ENCODE measurements at places on chromosomes 7 and 10.
A peak's percentile ranks its signal among the peaks of the same experiment; 100 is the strongest.

DNA sequence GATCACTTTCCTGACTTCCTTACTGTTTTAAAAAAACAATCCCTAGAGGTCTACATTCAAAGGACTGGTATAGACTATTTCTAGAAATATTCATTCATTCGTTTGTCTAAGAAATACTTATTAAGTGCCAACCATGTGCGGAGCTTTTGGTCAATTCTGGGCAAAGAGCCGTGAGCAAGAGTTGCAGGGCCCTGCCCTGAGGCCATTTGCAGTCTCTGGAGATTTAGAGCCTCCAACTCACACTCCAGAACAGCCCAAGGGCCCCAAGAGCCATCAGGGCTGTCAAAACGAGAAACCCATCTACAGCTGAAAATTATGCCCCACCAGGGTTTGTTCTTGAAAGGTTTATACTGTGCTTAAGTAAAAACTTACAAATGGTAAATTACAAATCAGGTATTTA is 16.2 kb downstream of the WDR91 start:
- DNase-seq: no peak

GRCh38 chr10:94251568-94251967 is 111.2 kb downstream of the NOC3L start:
- no peak for DNase-seq

DNA sequence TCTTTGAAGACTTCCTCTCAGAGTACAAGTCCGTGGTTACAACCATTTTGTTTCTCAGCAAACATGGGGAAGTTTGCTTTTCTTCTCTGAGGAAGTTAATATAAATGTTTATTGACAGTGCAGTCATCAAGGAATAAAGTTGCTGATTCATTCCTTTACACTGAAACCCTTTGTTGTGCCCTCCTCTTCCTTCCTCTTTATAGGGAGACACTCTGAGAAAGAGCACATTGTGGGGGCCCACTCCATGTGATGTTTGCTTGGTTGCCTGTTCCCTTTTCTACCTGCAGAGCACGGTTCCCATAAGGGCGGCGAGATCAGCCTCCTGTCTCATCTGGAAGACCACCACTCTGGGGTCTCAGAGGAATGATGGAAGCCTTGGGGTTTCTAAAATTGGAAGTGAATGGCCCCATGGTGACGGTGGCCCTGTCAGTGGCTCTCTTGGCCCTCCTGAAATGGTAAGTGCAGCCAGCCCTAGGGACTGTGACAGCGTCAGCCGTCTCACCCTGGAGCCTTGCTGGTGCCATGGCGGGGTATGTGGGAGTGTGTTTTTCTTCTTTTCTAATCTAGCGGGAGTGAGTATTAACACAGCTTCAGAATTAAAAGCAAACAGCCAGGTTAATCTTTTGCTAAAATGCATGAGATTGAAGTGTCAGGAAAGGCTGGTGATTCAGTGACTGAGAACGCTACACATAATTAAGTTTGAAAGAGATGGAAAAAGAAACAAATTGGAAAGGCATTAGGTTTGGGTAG is at the start of gene TBXAS1:
TBXAS1 (plus strand) TSS at position 240 of the 750 bp plus-strand sequence; CDS start at position 367, 127 bp downstream.
- no peak for DNase-seq

DNA sequence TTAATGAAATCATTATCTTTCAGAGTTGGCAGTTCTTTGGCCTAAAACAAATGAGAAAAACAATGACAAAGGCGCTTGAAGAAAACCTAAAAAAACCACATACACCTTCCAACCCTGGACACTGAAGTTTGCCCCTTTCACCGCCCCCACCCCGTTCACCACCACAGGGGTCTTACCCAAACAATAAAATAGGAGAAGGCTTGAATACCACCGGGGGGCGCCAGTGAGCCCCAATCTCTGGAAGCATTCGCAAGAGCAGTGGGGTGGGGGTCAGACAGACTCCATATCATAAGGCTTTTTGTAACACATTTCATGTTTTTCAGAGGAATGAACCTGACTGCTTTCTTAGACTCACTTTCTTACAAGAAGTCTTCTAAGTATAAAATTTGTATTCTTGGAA is 163.6 kb downstream of the PIP4K2A start:
- DNase-seq: peak; percentile 65

DNA sequence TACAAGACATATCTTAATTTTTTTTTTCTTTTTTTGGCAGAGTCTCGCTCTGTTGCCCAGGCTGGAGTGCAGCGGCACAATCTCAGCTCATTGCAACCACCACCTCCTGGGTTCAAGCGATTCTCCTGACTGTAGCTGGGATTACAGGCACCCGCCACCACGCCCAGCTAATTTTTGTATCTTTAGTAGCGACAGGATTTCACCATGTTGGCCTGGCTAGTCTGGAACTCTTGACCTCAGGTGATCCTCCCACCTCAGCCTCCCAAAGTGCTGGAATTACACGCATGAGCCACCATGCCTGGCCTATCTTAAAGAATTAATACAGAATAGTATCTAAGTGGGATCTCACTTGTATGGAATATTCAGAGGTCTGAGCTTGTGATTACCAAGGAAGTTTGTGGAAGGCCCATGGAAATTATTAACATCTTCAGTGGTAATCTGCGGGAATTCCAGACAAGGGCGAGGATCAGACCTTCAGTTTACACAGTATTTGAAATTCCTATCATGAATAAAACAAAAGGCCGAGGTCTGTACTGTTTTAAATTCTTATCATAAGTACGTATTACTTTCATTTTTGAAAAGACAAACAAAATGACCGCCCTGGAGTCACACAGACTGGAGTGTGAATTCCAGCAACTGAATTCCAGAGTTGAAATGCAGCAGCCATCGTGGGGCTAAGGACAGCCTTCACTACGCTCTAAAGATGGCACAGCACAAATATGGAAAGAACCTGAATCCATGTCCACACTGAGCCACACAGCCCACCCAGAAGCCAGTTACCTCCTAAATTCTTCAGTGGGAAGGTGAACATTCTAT is 16.7 kb downstream of the GPRIN2 start:
- no peak for DNase-seq

- no peak for DNase-seq
These were observed 11.7 kb upstream of the HOXA2 start for GRCh38 chr7:27113991-27114769.

- DNase-seq: peak; percentile 37
These were observed 42.3 kb upstream of the FOXI2 start for GRCh38 chr10:127694580-127695193.

GRCh38 chr10:108629834-108630233 is 1293.5 kb downstream of the XPNPEP1 start:
- no peak for DNase-seq

DNA sequence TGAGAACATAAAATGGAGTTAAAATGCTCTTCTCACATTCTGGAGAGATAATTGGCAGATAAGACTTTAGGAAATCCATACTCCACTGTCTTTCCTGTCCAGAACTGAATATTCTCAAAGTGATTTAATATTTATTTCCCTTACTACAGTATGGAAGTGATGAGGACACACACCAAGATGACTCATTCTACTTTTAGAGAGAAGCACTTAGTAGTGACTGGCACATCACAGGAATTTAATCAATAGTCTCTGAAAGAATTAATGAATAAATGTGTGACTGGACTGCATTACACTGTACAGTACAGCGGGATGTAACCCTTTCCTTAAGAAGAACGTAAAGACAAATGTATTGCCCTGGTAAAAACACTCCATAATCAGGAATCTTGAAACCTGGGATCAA is 116.7 kb downstream of the SEMA3E start:
- no peak for DNase-seq

- DNase-seq: no peak
These were observed 25.3 kb upstream of the CUX1 start for GRCh38 chr7:101792051-101792681.

GRCh38 chr10:101602761-101603398 is 14.8 kb downstream of the DPCD start:
- peak; percentile 78 for DNase-seq

GRCh38 chr10:22244855-22245254 is 27.0 kb upstream of the EBLN1 start:
- no peak for DNase-seq

DNA sequence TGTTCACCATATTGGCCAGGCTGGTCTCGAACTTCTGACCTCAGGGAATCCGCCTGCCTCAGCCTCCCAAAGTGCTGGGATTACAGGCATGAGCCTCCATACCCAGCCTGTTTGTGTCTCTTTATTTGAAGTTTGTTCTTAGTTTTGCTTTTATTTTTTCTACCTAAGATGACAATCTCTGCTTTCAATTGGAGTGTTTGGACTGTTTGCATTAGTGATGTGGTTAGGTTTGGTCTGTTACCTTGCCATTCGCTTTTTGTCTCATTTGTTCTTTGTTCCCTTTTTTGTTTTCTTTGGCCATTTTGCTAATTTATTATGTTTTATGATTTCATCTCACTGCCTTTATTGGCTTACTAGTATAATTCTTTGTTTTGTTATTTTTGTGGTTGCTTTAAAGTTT is 62.6 kb downstream of the ADCY1 start:
- no peak for DNase-seq

DNA sequence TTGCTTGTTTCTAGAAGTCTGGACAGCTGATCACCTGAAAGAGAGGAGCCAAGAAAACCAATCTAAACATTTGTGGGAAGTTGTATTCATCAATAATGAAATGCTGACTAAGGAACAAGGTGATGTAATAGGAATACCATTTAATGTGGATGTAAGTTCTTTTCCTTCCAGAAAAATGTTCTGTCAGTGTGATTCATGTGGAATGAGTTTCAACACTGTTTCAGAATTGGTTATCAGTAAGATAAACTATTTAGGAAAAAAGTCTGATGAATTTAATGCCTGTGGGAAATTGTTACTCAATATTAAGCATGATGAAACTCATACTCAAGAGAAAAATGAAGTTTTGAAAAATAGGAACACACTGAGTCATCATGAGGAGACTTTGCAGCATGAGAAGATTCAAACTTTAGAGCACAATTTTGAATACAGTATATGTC is 39.8 kb upstream of the ZNF37A start:
- DNase-seq: no peak

DNA sequence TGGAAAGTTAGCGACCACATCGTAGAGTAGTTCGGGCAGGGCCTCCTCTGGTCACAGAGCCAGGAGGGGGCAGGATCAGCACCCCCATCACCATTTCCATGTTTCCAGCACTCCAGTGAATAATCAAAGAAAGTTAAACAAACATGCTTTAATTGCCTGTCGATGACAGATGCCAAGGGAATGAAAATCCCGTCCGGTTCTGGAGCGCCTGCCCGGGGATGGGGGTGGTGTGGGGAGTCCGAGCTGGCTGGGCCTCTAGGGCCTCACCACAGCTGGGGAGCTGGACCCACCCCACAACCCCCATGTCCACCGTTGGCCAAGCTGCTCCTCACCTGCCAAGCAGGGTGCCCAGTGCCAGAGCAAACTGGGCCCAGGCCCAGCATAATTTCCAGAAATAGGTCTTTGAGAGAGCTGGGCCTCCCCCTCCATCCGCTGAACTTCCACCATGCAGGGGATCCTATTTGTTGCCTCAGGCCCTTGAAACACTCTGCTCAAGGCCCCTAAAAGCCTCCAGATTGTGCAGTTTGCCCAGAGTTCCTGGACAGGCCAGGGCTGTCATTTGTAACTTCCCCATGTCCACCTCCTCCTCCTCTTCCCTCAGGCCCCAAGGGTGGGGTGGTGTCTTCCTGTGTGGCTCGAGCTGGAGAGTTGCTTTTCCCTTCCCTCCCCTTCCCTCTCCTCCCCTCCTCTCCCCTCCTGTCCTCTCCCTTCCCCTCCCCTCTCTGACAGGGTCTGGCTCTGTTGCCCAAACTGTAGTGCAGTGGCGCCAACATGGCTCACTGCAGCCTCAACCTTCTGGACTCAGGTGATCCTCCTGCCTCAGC is 101.0 kb downstream of the MYL10 start:
- DNase-seq: no peak

GRCh38 chr7:78345979-78346378 is 547.4 kb downstream of the PHTF2 start:
- no peak for DNase-seq

DNA sequence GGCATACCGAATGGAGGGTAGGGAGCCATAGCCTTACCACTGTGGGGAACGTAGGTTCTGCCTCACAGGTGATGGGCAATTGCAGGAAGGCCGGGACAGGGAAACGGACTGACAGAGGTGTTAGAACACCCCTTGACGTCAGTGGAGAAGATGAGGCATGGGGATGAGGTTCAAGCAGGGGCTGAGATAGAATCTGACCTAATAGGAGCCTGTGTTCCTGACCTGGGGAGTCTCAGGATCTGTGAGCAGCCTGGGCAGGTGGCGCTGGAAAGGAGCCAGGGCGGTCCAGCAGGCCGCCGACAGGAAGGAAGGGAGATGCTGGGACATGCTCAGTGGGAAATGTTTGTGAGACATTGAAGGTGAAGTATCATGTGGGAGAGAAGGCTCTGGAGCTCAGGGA is 109.4 kb downstream of the WDFY4 start:
- no peak for DNase-seq

GRCh38 chr10:97915346-97916131 is 65.9 kb downstream of the GOLGA7B start:
- no peak for DNase-seq

GRCh38 chr10:110818311-110819256 is 53.1 kb upstream of the PDCD4 start:
- no peak for DNase-seq

- DNase-seq: no peak
These were observed 15.1 kb downstream of the SNX10 start for GRCh38 chr7:26306790-26307189.

DNA sequence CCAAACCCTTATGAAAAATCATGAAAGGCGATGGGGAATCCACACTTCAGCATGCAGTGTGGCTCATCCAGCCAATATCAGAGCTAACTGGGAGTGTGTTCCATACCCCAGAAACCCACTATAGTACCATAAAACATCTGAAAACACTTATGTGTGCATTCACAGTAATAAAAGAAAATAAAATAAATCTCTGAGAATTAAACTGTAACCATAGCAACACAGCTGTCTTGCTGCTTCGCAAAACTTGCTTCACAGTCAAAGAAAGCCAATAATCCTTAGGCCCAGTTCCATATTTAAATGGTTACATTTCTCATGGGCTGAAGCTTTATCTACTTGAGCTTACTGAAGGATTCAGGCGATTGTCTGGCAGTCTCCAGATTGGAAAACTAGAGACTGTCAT is 19.9 kb upstream of the POLR1F start:
- DNase-seq: no peak

- DNase-seq: no peak
These were observed 14.0 kb downstream of the KAZALD1 start for GRCh38 chr10:101075775-101076174.

GRCh38 chr7:149879271-149879743 is 5.5 kb downstream of the ATP6V0E2 start:
- no peak for DNase-seq

GRCh38 chr7:141115965-141116364 is 42.1 kb downstream of the TMEM178B start:
- no peak for DNase-seq

DNA sequence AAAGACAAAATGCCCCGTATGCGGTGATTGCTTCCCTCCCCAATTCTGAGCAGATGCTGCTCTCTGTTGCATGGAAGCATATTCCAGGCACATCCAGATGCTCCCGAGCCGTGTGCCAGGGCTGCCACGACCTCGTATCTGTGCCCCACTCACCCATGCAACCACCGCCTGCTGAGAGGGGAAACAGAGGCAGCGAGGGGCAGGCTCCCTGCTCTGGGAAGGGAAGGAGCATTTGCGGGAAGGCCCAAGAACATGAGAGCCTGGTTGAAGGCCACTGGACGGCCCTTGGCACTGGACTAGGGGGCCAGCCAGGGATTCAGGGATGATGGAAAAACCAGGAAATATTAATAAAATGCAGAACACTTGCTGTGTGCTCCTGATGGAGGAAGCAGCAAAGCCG is 89.4 kb downstream of the CTBP2 start:
- no peak for DNase-seq

All from stimulated activated CD4-positive, alpha-beta T cell treated with anti-CD3 and anti-CD28 coated beads, Interleukin-4, amount 100 ng/mL, for 48 hours (primary cell).